ENCODE measurements at places on chromosomes 5 and 9.

GRCh38 chr5:132758451-132758850 is 11.2 kb downstream of the CCNI2 start:
- DNase-seq = no peak

- no peak for DNase-seq
These were observed 1089.8 kb upstream of the NUDT12 start for GRCh38 chr5:104652271-104652861.

DNA sequence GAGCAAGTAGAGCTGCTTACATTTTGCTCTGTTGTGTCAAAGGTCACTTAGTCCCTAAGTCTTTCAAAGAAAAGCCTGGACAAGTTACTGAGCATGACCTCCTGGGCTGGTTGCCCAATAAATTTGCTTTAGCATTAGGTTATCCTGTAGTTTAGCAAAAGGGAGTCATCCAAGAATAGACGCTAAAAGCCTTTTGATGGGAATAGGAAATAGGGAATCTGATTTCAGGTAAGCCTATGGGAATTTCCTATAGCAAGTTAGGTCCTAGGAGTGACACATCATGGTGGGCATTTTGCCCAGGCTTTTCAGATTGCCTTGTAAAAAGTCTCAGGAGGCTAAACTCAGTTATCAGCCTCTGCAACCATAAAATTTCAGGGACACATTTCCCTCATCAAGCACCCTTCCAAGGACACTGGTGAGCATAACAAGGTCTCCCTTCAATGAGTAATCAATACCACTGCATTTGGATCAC is 67.6 kb upstream of the RANBP3L start:
- no peak for DNase-seq

GRCh38 chr9:21680590-21680989 is 121.8 kb upstream of the MTAP start:
- no peak for DNase-seq

DNA sequence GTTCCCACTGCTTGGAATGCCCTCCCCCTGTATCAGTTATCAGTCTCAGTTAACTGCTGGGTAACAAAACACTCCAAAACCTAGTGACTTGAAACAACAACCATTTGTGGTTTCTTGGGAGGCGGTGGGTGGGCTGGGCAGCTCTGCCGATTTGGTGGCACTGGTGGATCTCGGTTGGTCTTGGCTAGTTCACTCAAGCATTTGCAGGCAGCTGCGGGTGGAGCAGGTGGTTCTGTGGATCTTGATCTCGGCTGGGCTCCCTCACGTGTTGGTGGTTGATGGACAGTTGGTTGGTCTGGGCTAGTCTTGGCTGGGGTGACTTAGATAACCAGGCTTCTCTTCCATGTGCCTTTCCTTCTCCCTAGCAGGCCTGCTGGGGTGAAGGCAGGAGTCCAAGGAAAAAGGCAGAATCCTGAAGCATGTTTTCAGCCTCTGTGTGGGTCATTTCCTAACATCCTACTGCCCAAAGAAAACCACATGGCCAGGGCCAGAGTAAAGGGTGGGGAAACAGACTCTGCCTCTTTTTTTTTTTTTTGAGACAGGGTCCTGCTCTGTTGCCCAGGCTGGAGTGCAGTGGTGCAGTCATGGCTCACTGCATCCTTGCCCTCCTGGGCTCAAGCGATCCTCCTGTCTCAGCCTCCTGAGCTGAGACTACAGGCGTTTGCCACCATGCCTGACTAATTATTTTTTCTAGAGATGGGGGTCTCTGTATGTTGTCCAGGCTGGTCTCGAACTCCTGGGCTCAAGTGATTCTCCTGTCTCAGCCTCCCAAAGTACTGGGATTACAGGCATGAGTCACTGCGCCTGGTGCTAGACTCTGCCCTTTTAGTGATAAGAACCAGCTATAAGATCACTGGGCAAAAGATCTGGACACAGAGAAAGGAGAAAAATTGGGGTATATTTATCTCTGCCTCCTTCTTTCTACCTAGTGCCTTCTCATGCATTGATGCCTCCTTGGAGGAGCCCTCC is 183.7 kb downstream of the RGS3 start:
- DNase-seq = no peak

GRCh38 chr5:35354751-35355150 is 124.5 kb upstream of the PRLR start:
- DNase-seq = no peak

DNA sequence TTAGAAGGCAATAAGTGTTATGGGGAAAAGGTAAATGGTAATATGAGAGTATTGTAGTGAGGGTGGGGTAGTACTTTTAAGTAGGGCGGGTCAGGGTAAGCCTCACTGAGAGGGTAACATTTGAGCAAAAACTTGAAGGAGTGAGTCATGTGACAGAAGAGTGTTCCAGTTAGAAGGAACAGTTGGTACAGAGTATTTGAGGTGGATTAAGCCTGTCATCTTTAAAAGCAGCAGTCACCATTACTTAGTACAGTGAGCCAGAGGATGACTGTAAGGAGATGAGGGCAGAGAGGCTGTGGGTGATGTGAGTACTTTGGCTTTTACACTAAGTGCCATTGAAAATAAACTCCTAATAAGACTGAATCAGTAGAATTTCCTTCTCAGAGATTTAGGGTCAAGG is 54.8 kb downstream of the UBAP1 start:
- DNase-seq = peak; percentile 22

DNA sequence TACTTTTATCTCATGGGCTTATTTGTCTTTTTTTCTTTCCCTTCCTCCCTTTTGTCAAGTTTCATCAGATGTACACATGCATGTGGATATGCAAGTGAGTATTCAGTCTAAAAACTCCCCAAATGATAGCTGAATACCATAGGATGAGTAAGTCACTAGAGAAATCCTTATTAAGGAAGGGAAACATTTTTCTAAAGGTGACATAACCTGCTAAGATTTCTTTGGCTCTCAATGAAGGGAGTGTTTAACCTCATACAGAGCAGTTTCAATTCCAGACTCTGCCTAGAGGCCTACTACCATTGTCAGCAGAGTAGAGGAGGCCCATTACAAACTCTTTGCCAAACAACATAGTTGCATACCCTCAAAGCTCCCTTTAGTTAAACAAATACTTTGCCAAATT is 192.4 kb downstream of the ARHGEF28 start:
- no peak for DNase-seq

- no peak for DNase-seq
These were observed 480.8 kb downstream of the GADD45G start for GRCh38 chr9:90085633-90086032.

- no peak for DNase-seq
These were observed 4.2 kb upstream of the SEMA4D start for GRCh38 chr9:89502038-89502601.

DNA sequence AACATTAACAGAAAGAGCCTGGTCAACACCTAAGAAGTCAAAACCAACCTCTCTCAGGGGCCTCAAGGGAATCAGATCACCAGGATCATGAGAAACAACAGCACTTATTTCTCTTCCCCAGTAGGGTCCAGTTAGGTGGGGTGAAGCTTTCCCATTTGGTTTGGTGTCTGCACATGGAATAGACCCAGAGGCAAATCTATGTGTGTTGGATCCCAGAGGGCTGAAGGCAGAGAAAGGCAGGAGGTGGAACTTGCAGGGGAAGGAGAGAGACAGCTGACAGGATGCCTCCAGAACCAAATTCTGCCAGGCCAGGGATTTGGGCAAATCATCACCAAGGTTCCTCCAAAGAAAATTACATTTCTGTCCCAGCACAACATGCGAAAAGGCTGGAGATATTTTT is 104.8 kb upstream of the SPOCK1 start:
- DNase-seq = no peak

GRCh38 chr5:63811961-63812360 is 150.3 kb downstream of the HTR1A start:
- DNase-seq = no peak

DNA sequence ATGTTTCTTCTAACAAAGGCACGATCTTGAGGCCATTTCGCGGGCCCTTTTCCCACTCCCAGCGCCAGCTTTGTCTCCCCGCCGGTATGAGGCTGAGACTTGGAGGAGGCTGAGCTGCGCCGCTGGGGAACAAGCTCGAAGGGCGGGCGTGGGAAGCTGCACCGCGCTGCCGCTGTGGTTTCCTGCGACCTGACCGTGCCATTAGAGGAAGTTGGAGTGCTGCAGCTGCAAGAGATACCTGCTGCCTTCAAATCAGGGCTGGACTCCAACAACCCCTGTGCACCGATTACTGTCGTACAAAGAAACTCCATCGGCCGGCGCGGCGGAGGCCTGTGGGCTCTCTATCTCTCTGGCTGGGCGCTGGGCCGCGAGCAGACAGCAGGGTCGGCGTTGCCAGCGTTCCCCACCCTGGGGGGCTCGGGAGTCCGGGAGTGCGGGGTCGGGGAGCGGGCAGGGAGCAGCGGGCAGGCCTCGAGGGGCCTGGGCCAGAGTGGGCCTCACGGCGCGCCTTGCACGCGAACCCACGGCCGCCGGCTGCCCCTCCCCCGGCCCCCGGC is 1.3 kb upstream of the ERBIN start:
- peak; percentile 68 for DNase-seq

- no peak for DNase-seq
These were observed 41.6 kb downstream of the CYSTM1 start for GRCh38 chr5:140216478-140217074.

DNA sequence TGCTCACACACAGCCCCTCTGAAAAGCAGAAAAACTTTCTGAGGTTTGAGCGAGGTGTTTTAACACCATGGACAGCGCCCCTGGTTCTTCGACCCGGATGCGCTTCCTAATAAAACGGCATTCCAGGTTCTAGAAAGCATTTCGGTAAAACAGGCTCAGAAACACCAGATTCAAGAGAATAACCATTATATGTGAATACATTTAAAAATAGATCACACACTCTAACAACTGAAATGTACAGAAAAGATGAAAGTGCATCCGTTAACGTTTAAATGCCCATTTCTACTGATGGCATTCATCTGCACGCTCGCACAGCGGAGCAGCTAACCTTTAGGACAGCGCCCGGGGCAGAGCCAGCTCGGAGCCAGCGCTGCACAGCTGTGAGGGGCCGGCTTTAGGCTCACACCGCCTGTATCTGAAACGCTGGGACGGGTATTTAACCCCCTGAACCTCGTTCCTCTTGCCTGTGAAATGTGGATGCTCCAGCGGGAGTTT is 26.3 kb upstream of the TENT4A start:
- DNase-seq = peak; percentile 40

Data from suppressor macrophage treated with lipopolysaccharide for 4 hours (primary cell).